ENCODE measurements at places on chromosomes 2 and 18.

DNA sequence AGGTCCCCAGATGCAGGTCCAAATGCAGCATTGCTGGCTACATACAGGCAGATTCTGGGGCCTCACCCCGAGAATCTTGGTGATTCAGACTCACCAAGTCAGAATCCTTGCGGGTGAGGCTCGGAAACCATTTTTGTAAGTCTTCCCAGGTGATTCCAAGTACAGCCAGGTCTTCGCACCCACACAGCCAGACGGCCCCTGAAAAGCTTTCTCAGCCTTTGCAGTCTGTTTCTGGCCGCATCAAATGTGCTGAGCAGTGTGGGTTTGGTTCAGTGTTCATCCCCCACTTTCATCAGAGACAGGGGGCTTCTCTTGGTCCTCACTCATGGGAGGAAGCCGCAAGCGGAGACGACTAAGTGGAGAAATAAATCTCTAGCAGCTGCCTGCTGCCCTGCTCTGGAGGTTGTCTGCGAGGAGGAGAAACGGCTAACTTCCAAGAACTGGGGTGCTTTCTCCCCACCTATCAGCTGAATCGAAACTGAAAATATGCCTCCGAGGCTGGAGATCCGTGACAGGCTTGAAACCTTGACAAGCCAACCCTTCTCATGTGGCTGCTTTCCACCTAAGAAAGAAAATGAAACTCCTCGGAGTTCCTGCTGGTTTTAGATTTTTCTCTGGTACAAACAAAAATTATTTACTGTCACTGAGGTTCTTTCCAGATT is 8.9 kb upstream of the TMEM185B start:
- DNase-seq = no peak

- DNase-seq = no peak
These were observed 16.3 kb upstream of the CDH2 start for GRCh38 chr18:28193177-28193778.

- no peak for DNase-seq
These were observed 114.8 kb downstream of the SCG2 start for GRCh38 chr2:223487214-223487846.

DNA sequence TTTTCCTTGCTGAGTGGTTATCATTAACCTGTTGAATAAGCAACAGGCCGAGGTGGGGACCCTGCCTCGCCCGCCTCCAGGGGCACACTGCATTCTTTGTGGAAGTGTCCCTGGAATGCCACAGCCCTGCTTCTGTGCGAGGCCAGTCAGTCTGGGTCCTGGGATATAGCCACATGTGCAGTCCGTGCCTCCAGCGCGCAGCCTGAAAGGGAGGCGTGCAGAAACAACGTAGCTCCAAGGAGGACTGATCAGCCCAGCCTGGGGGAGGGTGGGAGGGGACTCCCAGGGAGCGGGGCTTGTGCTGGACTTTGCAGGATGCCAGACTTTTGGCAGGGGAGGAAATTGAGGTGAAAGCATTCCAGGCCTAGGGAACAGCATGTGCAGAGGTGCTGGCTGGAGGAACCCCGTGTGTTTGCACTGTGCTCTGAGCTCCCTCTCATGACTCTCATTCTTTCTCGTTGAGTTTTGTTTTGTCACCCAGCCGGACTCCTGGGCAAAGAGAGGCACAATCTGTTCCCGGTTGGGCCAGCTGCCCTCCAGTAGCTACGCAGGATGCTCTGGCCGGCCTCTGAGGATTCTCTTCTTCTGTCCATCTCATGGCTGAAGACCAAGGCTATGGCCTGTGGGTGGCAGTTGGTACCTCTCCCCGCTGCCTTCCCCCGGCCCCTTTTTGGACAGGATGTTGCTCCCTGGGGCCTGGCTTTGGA is 39.7 kb downstream of the HPCAL1 start:
- no peak for DNase-seq

- DNase-seq = no peak
These were observed 87.7 kb downstream of the PRKRA start for GRCh38 chr2:178363252-178363651.

DNA sequence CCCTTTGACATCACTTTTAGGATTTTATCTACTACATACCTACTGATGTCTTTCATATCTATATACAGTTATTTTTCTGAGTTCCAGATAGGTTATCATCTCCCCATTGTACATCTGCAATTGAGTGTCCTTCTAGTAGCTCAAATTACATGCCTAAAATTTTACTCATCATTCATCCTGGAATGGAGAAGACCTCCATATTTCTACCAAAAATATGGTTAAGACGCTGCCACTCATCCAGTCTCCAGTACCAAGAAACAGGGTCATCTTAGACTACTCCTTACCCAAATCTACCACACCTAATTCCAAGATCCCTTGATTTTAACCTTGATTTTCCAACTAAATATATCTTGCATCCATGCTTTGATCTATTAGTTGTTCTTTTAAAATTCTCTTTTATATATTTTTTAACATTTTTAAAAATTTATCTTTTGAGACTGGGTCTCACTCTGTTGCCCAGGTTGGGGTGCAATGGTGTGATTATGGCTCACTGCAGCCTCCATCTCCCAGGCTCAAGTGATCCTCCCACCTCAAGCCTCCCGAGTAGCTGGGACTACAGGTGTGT is 8.6 kb upstream of the CKAP2L start:
- DNase-seq = no peak

DNA sequence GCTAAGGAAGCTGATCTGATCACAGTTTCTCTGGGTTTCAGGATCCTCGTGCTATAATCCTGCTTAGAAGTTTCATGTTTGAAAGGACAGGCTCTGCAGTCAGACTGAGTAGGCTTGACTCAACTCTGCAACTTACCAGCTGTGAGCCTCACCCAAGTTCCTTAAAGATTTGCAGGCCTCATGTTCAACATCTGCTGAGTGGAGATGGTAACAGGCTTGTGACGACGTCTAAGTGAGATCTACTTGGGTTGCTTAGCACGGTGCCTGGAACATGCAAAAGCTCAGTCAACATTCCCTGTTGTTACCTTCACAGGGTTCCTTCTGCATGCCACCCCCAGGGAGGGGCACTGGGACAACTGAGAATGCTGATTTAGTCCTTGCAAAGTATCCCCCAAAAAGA is 164.2 kb downstream of the C1D start:
- DNase-seq = no peak

DNA sequence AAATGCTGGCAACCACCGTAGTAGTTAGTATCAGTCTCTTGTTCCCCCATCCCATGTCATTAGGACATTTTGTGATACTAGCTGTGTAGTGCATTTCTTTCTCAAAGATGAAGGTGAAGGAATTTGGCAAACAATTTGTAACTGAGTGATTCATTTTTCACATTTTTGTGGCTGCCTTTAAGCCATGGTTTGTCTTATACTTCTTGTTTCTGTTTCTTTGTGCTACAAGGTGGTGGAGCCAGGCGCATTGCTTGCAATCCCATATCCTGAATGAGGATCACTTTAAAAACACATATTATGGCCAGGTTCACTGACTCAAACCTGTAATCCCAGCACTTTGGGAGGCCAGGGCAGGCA is 40.6 kb downstream of the GPD2 start:
- DNase-seq = no peak

- no peak for DNase-seq
These were observed 171.9 kb downstream of the AGAP1 start for GRCh38 chr2:235665661-235666212.

GRCh38 chr2:47198985-47199451 is 43.9 kb upstream of the STPG4 start:
- no peak for DNase-seq

DNA sequence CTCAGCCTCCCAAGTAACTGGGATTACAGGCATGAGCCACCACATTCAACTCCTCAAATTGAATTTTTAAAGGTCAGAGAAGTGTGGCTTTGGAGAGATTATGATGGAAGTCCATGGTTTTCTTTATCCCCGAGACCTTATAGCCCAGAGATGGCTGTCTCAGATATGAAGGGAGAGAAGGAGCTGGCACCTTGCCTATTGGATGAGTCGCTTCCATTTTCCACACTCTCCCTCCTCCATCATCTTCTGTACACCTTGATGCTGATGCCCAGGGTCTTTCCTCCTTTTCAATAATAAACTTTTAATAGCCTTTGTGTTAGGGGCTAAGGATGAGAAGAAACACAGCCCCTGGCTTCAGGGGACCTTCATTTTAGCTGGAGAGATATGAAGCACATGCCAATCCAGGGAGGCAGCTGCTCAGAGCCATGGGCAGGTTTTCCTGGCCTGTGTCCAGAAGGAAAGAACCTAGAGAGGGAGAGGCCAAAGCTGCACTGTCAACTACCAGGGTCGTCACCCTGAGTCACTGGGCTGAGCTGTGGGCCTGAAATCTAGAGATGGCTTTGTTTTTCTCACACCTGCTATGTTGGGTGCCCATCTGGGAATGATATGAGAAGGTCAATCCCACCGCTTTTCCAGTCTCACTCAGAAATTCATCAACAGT is 146.0 kb upstream of the SERTAD2 start:
- no peak for DNase-seq

GRCh38 chr2:32715981-32716380 is 88.1 kb downstream of the TTC27 start:
- DNase-seq = no peak
